ENCODE measurements at places on chromosomes 12 and 14.

- no peak for DNase-seq
These were observed 246.7 kb upstream of the G2E3 start for GRCh38 chr14:30312214-30312613.

DNA sequence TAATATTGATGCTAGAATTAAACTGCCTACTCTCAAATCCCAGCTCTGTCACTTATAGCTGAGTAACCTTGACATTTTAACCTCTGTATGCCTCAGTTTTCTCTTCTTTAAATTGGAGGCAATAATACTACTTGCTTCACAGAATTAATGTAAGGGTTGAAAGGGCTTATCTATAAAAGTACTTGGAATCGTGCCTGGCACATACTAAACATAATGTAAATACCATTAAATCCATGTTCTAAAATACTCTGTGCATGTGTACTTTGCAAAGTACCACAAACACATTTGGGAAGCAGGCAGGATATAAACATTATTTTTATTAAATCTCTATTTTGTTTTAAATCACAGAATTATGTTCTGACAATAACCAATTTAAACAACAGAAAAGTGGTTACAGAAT is 41.9 kb downstream of the DYRK4 start:
- DNase-seq = no peak

- DNase-seq = no peak
These were observed 71.4 kb downstream of the GNS start for GRCh38 chr12:64687816-64688215.

- no peak for DNase-seq
These were observed 509.6 kb downstream of the VRK1 start for GRCh38 chr14:97306760-97307246.

DNA sequence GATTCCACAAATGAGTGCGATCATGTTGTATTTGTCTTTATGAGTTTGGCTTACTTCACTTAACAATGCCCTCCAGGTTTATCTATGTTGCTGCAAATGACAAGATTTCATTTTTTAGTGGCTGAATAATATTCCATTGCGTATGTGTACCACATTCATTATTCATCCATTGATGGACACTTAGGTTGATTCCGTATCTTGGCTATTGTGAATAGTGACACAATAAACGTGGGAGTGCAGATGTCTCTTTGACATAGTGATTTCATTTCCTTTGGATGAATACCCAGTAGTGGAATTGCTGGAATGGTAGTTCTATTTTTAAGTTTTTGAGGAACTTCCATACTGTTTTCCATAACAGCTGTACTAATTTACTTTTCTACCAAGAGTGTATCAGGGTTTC is 23.5 kb downstream of the AKAP6 start:
- no peak for DNase-seq

- no peak for DNase-seq
These were observed 50.3 kb downstream of the VRK1 start for GRCh38 chr14:96847451-96847850.

DNA sequence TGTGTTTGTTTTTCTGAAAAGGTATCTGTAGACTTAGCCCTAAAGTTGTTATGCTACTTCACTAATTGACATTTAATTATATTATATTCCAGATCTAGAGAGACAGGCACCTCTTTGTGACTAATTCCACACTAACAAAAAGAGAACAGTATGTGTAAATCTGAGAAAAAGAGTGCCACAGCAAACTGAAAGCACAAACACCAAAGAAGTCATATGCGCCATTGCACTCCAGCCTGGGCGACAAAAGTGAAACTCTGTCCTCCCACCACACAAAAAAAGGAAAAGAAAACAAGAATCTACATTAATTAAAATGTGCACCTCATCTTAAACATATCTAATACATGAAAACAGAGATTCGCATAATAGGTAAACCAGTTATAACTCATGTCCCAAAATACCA is 4.4 kb upstream of the CSRNP2 start:
- no peak for DNase-seq

GRCh38 chr12:90027889-90028634 is 319.4 kb upstream of the ATP2B1 start:
- DNase-seq = no peak

GRCh38 chr14:94680862-94681288 is 68.7 kb downstream of the SERPINA3 start:
- DNase-seq = no peak

GRCh38 chr14:57889245-57889644 is 23.4 kb upstream of the SLC35F4 start:
- no peak for DNase-seq

GRCh38 chr14:61280526-61281185 is 482 bp downstream of the TMEM30B start:
- DNase-seq = peak; percentile 75

DNA sequence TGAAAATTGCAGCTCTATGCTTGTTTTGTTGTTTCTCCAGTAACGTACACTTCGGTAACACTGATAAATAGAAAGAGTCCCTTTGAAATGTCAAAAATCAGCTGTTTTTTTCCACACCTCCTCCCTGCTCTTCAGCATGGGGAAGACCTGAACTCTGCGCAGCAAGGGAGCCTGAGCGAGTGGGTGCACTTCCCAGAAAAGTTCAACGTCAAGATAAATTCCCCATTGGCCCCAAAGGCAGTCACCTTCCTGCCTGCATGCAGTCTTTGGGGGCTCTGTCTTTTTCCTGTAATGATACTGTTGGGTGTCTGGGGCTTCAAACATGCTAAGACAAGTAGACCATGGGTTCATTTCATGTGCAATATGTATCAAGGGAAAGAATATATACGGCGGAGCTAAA is 8.8 kb upstream of the FOXG1 start:
- no peak for DNase-seq

- no peak for DNase-seq
These were observed 216.6 kb downstream of the GLT1D1 start for GRCh38 chr12:129069886-129070285.

- DNase-seq = no peak
These were observed 220.3 kb downstream of the FBXL14 start for GRCh38 chr12:1373901-1374735.

- DNase-seq = peak; percentile 83
These were observed at the start of gene MARS1 for GRCh38 chr12:57487597-57488401. TSS of gene MARS1 (plus strand) at chr12:57488068. CDS start at chr12:57488091, 23 bp downstream.

DNA sequence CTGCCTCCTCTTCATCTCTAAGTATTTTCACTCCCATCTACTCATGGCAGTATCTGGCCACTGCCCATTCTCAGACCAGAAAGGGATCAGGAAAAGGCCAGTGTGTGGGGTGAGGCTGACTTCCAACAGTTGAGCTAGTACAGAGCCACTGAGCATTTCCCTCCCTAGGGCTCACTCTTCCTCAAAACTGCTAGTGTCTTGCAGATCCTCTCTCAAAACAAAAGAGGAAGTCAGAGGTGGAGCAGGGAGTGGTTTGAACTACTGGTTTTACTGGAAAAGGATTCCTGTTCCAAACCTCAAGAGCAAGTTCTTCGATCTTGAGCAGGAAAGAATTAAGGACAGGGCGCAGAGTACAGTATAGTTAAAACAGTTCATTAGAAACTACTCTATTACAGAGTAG is 11.7 kb upstream of the RNASE10 start:
- no peak for DNase-seq

- DNase-seq = no peak
These were observed 33.2 kb upstream of the TEX22 start for GRCh38 chr14:105365101-105365500.

- DNase-seq = no peak
These were observed 8.3 kb upstream of the CRACR2A start for GRCh38 chr12:3761116-3761735.

- DNase-seq = no peak
These were observed 12.6 kb upstream of the OR10P1 start for GRCh38 chr12:55624056-55624455.

- DNase-seq = no peak
These were observed 101.0 kb downstream of the SINHCAF start for GRCh38 chr12:31224768-31225448.

GRCh38 chr14:36068777-36069534 is 107.6 kb downstream of the PTCSC3 start:
- DNase-seq = no peak

DNA sequence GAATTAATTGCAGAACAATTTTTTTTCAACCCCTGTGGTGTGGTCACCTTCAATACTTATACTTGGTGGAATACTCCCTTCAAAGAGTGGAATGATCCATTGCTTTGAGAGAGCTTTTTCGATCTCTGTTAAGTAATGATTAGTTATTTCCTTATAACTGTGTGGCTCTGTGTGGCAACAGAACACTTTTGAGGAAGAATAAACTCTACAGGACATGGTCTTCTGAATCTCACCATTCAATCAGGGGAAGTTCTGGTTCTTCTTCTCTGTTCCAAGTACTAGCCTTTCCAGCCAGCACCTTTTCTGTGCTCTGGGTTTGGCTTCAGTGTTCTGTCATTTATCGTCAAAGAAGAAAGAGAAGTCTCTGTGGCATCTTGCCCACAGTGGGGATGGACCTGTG is 369.2 kb downstream of the ZFP36L1 start:
- no peak for DNase-seq

- no peak for DNase-seq
These were observed 14.9 kb upstream of the SCFD1 start for GRCh38 chr14:30607156-30607780.

GRCh38 chr14:36654794-36655381 is 6.8 kb upstream of the PAX9 start:
- DNase-seq = no peak

- no peak for DNase-seq
These were observed 165.0 kb downstream of the PAX9 start for GRCh38 chr14:36826614-36827013.

DNA sequence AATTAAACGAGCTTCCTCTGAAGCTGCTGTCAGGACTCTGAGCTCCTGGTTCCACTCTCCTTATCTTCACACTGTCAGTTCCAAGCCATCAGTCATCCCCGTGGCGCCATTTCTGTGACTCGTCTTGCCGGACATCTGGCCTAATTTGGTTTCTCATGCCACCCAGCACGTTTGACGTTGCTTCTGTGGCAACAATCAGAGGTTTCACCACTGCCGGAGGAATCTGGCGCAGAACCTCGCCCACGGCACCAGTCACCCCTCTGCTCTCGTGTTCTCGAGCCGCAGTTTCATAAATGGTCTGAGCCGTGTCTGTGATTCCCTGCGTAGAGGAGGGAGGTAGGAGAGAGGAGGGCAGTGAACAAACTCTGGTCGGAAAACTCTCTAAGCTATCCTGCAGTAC is 29.7 kb downstream of the BDKRB1 start:
- no peak for DNase-seq

DNA sequence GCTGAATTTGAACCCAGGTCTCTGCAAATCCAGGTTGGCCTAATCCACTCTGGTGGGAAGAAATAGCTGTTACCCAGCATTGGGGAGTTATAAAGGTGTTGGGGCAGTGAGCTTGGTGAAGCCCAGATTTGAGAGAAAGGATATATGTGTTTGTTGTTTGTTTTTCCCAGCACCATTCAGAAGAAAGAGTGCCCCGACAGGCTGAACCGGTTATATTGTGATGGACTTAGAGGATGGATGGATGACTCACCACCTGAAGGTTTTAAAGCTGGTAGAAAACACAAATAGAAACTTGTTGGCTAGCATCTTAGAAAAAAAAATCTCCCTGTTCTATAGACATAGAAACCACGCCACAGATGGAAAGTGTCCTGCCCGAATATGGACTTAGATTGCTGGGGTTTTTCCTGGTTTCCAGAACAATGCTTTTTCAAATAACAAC is 404.6 kb downstream of the MED13L start:
- DNase-seq = no peak

GRCh38 chr12:92139634-92140150 is 6.0 kb downstream of the BTG1 start:
- no peak for DNase-seq

GRCh38 chr14:81435391-81436295 is 35.5 kb upstream of the STON2 start:
- no peak for DNase-seq

DNA sequence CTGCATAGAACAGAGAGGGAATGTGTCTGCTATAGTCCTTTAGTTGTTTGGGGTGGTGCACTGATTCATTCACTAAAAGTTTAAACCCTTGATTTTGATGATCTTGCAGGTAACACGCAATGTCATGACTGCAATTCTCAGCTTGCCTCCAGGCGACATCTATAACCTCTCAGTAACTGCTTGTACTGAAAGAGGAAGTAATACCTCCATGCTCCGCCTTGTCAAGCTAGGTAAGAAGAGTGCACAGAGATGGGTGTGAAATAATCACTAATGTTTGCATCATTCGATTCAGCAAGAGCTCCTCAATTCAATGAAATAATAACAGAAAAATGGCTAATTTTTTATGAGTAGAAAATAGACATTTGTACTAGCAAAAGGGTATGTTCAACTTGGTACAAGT is 203.7 kb downstream of the PTPRO start:
- no peak for DNase-seq

- DNase-seq = no peak
These were observed 99.6 kb downstream of the SLC38A6 start for GRCh38 chr14:61080591-61081010.

GRCh38 chr14:61031026-61031425 is 50.0 kb downstream of the SLC38A6 start:
- no peak for DNase-seq

DNA sequence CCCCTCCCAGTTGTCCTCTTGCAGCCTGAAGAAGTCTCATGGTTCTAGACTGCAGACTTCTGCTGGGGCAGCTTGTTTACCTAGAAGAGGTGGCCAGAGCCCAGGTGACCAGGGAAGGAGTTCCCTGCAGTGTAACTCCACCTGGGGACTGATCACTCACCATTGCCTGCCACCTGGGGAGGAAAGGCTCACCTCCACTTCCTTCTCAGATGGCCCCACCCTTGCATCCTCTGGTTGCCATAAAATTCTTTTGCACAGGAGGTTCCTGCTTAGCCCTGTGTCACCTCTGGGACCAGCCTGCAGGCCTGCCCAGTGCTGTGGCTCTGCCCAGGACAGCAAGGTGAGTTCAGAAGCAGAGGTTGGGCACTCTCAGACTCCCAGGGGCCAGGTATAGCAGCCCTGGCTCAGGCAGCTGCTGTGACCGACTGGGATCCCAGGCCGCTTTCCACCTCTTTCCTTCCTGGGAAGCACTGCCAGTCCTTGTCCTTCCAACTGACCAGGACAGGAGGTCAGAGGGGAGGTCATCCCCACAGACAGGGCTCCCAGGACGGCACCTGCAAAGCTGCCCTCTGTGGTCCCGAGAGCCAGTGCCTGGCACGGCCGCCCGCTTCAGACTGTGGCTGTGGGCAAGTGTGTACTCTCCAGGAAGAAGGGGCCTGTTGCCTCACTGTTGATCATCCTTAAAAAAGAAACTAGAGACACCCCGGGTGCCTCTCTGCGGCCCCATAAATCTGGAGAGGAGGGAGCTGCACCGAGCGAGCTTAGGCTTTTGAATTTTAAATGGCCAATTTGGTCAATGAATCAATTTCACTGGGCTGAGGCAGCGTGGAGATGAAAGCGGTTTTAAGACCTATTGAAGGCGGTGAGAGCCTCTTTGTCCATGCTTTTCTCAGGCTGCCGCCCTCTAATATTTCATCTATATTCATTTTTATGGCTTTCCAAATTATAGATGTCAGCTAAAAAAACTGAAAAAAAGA is 79.5 kb upstream of the C14orf180 start:
- no peak for DNase-seq
